A549 (cell line): ENCODE measurements at places on chromosomes 11 and 22. TPM values are rescaled to one million over a fixed set of nuclear protein-coding genes. Genes with fewer than 3 reads are reported as not detected.

GRCh38 chr11:103993507-103993906 lies 42.9 kb upstream of the DDI1 start:
- no peak for DNase-seq

- DNase-seq, result peak; percentile 88
Measured at GRCh38 chr11:12377824-12378593, 638 bp downstream of the PARVA start.

- DNase-seq, result peak; percentile 57
Measured at GRCh38 chr11:86606836-86607481, 65.5 kb downstream of the ME3 start.

DNA sequence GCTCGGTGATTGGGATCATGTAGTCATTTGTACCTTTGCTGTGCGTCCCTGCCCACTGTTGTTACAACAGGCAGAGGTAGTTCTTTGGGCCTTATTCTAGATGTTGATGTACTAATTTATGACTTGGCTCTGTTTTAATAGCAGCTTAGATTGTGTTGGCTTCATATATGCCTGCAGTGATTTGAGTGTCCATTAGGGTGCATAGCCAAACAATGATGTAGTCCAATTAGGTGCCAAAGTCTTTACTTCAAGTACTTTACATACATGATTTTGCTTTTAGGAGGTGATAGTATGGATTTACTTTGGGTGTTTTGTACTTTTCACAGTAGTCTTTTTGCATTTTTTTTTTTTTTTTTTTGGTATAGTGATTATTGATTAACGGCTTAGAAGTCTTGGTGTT lies 46.4 kb downstream of the PPP6R3 start:
- DNase-seq, result no peak

GRCh38 chr22:49906071-49906798 lies 12.0 kb downstream of the ALG12 start:
- no peak for DNase-seq

DNA sequence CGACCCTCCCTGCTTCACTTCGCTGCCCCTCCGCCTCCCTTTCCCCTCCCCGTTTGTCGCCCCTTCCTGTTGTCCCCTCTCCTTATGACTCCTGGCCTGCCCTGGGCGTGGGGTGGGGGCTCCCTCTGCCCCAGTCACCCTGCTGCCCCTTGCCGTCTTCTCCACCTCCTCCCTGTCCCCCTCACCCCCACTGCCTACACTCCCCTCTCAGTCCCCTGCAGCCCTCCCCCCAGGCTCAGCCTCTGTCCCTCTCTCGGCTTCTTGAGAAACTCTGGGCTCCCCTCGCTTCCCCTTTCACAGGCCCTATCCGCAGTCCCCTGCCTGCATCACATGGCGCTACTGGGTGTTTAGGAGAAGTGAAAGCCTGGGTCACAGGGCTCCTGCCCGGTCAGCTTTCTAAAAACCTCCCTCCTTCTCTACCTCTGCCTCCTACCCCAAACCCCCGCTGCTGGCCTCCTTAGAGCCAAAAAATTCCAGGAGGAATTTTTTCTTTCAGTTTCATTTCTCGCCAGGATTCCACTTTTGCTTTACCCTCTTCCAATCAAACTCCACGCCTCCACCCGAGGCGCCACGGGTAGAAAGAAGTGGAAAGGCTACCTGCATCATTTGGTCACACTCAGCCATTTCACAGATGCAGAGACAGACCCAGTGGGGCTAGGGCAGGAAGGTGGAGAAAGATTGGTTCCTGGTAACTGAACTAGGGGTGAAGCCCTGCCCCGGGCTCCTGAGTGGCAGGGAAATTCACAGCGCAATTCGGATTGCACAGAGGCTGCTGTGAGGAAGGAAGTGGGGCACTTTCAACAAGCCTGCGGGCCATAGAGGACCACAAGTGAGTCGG lies at the start of gene SLC15A3:
Gene SLC15A3 (minus strand): TSS at position 273 of the 838 bp plus-strand sequence. CDS start 625 bp downstream, outside the sequence.
- DNase-seq, result no peak

DNA sequence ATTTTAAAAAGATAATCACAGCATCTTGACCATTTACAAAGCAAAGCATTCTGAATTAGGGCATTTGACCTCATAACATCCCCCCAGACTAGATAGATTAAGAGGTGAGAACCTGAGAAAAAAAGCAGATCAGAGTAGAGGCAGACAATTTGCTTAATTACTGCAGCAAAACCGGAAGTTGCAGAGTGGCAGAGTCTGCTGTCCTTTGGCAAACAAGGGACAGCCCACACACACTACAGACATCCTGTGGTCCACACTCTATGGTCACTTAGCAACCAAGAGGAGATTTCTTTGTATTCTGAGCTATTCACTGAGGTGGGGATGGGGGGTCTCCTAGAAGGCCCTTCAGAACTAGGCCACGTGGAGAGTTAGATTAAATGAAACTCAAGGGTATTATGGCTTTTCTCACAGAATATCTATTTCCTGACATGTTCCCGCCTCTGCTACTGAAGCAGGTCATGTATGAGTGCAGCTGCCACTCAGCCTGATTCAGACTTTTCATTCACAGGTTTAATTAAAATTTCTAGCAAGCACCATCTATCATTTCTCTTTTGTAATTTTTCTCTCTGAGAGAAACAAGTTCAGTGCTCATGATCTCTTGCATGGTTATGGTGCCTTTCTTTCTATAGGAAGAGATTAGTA lies 48.5 kb downstream of the SVIP start:
- DNase-seq, result no peak

DNA sequence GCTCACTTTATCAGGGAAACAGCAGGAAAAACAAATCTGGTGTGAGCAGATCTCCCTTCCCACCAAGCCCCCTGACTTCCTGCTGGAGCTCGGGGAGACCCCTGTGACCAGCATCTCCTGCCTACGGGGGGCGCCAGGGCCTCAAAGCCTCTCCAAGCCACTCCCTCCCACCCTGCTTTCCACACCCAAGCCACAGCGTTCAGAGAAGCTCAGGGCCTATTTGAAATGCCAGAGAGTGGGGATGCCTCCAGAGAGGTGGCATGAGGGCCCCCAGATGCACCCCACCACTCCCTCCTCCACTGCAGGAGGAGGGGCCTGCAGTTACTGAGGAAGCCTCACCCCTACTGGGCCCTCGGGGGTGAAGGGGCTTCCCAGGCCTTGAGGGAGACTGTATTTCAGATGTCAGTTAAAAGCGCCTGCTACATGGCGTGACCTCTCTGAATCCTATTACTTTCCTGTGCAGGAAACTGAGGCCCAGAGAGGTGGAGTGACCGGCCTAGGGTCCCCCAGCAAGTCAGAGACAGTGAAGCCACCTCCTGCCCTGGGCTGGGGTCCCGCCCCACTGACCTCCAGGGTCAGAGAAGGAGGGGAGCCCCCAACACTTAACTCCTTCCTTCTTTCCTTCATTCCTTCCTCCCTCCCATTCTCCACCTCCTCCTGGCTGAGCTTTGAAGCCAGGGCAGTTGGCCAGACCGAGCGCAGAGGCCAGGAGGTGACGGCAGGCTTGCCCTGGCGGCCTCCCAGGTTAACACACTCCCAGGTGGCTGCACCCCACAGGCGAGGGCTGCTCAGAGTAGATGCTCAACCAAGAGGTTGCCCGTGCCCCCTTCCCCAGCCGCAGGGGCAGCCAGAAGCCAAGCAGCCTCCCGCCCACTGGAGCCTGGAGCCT lies 6.0 kb upstream of the CDKN1C start:
- DNase-seq, result no peak

- no peak for DNase-seq
Measured at GRCh38 chr11:94117871-94118270, 10.8 kb upstream of the PANX1 start.

DNA sequence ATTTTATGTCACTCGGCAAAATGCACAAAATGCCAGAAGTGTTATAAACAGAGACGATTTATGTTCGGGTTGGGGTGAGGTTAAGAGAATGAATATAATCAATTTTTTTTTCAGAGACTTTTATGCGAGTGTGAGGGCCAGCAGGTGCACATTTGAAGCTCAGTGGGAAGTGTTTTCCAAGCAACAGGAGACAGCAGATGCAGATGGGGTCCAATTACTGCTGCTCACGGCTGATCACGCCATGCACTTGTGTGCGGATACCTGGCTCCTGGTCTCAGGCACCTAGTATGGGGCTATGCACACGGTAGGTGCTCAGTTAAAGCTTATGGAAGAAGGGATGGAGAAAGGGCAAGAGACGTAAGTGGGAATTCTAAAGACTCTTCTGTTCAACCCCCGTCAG lies 249.1 kb downstream of the MIAT start:
- DNase-seq, result no peak

DNA sequence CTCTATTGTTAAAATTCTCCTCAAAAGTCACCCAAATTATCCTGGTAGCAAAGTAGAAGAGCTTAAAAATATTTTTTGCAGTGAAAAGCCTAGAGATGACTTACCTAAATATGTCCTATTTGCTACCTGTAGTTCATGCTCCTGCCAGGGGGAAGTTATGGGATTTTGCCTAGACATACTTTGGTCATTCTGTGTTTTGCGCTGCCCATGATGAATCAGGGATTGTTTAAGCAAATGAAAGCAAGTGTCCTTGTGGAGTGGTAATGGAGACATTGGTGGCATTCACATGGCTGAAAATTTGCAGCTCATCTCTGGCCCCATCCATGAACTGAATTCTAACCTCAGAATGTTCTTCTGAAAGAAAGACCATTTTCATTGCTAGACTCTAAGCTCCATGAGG lies 14.6 kb upstream of the SESN3 start:
- no peak for DNase-seq

DNA sequence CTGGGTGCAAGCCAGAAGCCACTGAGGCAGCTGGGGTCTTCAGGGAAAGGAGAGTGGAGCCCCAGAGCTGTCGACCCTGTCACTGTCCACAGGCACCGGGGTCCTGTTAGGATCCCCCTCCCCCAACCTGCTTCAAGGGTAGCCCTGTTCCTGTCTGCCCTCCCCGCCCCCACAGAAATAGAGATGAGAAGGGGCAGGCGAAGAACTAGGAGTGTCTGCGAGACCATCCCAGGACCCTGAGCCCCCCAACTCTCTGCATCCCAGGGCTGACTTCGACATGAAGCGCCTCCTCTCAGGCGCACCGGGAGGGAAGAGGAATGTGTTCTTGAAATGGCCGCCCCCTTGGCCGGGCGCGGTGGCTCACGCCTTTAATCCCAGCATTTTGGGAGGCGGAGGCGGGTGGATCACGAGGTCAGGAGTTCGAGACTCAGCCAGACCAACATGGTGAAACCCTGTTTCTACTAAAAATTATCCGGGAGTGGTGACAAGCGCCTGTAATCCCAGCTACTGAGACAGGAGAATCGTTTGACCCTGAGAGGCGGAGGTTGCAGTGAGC lies 607 bp upstream of the ZNF70 start:
- no peak for DNase-seq

DNA sequence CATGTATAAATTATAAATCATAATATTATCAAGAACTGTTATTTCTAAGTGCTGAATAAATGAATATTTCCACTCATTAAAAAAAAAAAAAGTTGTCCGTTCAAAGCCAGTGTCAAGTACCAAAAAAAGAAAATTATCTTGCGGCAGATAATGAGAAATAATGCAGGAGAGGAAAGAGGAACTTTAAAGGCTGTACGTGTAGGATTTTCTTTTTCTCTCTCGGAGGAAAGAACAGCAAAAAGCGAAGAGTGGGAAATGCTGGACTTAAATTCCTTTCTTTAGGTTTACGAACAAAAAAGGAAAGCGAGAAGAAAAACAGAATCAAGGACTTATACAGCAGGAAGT lies 999 bp upstream of the CCDC83 start:
- DNase-seq, result no peak

DNA sequence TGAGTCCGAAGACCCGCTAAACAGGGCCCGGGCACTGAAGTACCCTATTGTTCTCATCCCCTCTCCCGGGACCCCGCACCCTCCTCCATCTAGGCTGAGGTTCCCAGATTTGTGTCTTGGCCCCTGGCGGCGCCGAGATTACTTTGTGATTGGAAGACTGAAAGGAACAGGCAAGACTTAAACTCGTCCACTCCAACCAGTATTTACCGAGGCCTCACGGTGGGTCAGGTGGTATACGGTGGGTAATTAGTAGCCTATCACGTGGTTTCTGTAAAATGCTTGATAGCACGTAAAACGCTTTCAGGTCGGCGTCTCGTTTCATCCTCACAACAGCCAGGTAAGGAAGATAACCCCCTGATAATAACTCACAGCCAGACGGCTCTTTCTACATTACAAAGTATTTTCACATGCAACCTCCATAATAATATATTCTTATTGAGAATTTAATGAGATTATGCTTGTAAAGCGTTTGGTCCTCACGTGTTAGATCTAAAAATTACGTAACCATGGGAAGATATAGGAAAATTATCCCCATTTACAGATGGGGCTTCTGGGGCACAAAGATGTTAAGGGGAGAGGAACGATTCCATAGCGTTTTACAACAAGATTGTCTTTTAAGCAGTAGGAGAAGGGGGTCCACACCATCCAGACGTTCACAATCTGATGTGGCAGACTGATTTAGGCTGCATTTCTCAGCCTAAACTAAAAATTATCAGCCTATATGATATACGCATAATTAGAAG lies 642 bp upstream of the PIK3C2A start:
- peak; percentile 84 for DNase-seq

The PLA2G3 gene
- polyA plus RNA-seq, result not detected in 3 replicates

The GAS2L1 gene
- 14.8 to 17.2 TPM (median 16.5 TPM) in 3 replicates for polyA plus RNA-seq

The HTR3B gene
- polyA plus RNA-seq, result not detected in 3 replicates

The MRPL48 gene
- polyA plus RNA-seq, result 55.5 to 60.0 TPM (median 57.2 TPM) in 3 replicates

The OR5B17 gene
- polyA plus RNA-seq, result not detected in 3 replicates

The MPPED2 gene
- not detected in 3 replicates for polyA plus RNA-seq
